ENCODE measurements at places on chromosomes 2 and 18. TPM values are rescaled to one million over a fixed set of nuclear protein-coding genes. Genes with fewer than 3 reads are reported as not detected.

SPHKAP gene
- total RNA-seq: not detected

DTNA gene
- 10.9 TPM for total RNA-seq

SERPINB10 gene
- not detected for total RNA-seq

TMEM178A gene
- total RNA-seq: 11.9 TPM

PAX3 gene
- 0.41 TPM for total RNA-seq

DNA sequence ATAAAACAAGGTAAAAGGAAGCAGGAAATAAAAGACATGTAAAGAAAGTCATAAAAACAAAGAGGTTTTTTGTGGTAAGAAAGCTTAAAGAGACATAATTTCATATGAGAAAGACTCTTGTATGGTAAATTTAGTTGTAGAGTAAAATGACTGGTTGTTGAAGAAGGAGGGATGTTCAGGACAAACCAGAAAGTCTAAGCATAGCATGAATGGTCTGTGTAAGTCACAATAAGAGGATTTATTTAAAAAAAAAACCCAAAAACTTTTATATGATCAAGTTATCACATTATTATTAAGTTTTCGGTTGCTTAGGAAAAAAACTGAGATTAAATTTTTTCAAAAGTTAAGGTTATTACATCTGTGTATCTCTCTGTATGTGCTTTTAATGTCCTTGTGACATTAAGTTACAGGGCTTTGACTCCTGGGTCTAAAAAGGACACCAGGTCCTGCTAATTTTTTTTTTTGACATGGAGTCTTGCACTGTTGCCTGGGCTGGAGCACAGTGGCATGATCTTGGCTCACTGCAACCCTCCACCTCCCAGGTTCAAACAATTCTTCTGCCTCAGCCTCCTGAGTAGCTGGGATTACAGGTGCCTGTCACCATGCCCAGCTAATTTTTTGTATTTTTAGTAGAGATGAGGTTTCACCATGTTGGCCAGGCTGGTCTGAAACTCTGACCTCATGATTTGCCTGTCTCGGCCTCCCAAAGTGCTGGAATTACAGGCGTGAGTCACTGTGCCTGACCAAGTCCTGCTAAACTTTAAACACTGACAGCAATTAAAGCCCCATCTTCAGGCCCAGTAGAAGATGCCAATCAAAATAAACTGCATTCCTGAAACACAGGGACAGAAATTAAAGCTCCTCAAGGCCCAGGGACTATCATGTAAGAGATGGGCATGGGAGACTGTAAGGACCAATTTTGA is 14.2 kb upstream of the OXER1 start:
- H3K27ac ChIP-seq: no peak overlapping the region
- no peak overlapping the region for H3K4me3 ChIP-seq
- no peaks in the 10 kb centered on the region for H3K27me3 ChIP-seq
- H3K4me1 ChIP-seq: no peaks in the 10 kb centered on the region

- H3K27me3 ChIP-seq: no peaks in the 10 kb centered on the region
- H3K4me3 ChIP-seq: no peak overlapping the region
- peaks cover 55% of the 10 kb centered on the region for H3K36me3 ChIP-seq
- peaks cover 4% of the 10 kb centered on the region for H3K4me1 ChIP-seq
- DNase-seq: no peak
Observed at GRCh38 chr2:200466425-200467418, 43.1 kb downstream of the KCTD18 start.

DNA sequence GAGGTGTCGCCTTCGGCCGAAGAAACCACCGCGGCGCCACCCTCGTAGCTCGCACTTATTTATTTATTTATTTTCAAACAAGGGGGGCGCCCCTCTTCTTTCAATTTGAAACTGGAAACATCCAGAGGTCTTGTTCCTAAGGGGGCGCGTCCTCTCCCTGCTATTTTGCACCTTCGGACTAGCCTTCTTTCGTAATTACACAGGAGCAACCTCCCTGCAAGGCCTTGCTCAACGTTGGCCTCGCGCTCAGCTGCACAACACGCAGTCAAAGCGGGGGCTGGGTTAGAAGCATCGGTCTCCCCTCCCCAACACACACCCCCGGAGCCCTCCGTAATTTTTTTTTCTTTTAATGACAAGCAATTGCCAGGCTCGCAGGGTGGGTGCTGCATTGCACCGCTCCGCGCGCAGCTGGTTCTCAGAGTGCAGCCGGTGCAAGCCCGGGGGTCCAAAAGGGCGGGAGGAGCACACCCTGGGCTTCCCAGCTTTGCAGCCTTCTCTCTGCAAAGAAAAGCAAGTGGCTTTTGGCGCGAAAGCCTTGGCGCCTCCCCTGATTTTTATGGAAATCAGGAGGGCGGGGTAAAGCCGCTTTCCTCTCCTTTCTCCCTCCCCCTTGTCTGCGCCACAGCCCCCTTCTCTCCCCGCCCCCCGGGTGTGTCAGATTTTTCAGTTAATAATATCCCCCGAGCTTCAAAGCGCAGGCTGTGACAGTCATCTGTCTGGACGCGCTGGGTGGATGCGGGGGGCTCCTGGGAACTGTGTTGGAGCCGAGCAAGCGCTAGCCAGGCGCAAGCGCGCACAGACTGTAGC is at the start of gene MYCN:
Gene MYCN (plus strand): TSS at position 697 of the 807 bp plus-strand sequence. CDS start 1,515 bp downstream, outside the sequence.
- peak within 1 kb of the TSS; percentile 93 for H3K27ac ChIP-seq
- no peaks in the 10 kb centered on the region for H3K27me3 ChIP-seq
- H3K4me1 ChIP-seq: peaks cover 33% of the 10 kb centered on the region
- DNase-seq: peak; percentile 66
- peak within 1 kb of the TSS; percentile 95 for H3K4me3 ChIP-seq
- peaks cover 3% of the 10 kb centered on the region for H3K36me3 ChIP-seq

- H3K4me1 ChIP-seq: peaks cover 23% of the 10 kb centered on the region
- H3K27ac ChIP-seq: no peak overlapping the region
- H3K4me3 ChIP-seq: no peak overlapping the region
- no peak for DNase-seq
- H3K36me3 ChIP-seq: no peaks in the 10 kb centered on the region
Observed at GRCh38 chr2:222797261-222797660, 63.6 kb upstream of the ACSL3 start.

DNA sequence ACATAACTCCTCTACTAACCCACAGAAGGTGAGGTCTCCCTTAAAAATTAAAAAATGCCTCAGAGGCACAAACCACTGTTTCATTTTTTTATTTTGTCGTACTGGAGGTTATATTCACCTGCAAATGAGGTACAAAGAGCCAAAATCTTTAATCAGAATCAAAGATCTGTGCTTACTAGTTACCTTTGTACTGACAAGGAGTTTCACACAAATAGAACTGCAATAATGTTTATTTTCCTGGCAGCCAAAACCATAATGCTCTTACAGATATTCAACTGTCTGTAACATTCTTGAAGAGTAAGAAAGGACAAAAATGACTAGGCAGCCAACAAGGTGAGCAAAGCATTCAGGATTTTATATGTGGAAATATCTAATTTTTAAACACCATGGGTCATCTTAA is 105.1 kb upstream of the NOL4 start:
- H3K4me3 ChIP-seq: no peak overlapping the region
- peaks cover 4% of the 10 kb centered on the region for H3K36me3 ChIP-seq
- no peaks in the 10 kb centered on the region for H3K27me3 ChIP-seq
- no peaks in the 10 kb centered on the region for H3K4me1 ChIP-seq
- no peak for DNase-seq

- no peaks in the 10 kb centered on the region for H3K27me3 ChIP-seq
- peaks cover 38% of the 10 kb centered on the region for H3K4me1 ChIP-seq
- DNase-seq: no peak
- H3K27ac ChIP-seq: peak overlapping the region; percentile 98
- no peak overlapping the region for H3K4me3 ChIP-seq
- H3K36me3 ChIP-seq: no peaks in the 10 kb centered on the region
Observed at GRCh38 chr2:85435981-85436835, 17.7 kb downstream of the SH2D6 start.

- no peaks in the 10 kb centered on the region for H3K27me3 ChIP-seq
- no peak overlapping the region for H3K4me3 ChIP-seq
- no peaks in the 10 kb centered on the region for H3K36me3 ChIP-seq
Observed at GRCh38 chr18:35730691-35731370, 149.3 kb downstream of the GALNT1 start.

GRCh38 chr2:221025398-221025797 is 546.7 kb downstream of the EPHA4 start:
- no peak overlapping the region for H3K27ac ChIP-seq
- peaks cover 3% of the 10 kb centered on the region for H3K4me1 ChIP-seq
- peaks cover 13% of the 10 kb centered on the region for H3K27me3 ChIP-seq
- no peak overlapping the region for H3K4me3 ChIP-seq

DNA sequence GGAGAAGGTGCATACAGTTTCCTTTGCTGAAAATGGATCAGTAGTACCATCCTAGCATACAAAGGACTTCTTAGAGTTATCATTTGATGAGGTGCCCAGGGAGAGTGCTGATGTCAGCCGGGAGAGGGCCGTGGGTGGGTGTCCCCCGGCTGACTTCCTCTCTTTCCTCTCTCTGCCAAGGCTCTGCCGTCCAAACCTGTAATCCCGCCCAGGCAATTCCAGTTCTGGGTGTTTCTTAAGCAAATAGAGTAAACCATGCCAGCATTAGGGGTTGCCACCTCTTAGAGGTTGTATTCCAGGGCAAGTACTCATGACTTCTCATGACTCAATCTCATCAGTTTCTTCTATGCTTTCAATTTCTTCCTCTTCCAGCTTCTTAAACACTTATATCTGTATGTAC is 117.2 kb downstream of the GATA6 start:
- no peaks in the 10 kb centered on the region for H3K27me3 ChIP-seq
- H3K4me3 ChIP-seq: no peak overlapping the region
- no peak overlapping the region for H3K27ac ChIP-seq
- H3K4me1 ChIP-seq: peaks cover 6% of the 10 kb centered on the region
